Frontal cortex (tissue), 4 donors: ENCODE measurements at places on chromosomes 12 and 14.
A peak's percentile ranks its signal among the peaks of the same experiment; 100 is the strongest.

DNA sequence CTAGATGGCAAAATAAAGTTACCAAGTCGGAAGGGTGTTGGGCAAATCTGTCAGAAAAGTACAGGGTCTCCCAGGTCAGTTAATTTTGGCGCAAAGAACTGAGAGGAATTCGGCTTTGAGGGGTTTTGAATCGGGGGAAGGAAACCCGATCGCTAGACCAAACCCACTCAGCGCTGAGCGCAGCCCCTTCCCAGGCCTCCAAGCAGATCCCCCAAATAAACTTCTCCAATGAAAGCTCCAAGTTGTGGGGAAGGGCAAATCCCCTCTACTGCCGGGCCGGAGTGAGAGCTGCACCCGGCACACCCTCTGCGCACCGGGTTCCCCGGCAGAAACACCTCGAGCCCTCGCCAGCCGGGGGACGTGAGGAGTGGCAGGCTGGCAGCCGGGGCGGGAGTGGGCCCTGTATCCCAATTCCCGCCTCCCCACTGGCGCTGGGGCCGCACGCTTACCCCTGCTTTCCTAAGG, 441 bp downstream of the E2F7 start:
- no peak for DNase-seq

GRCh38 chr14:104700225-104700651, 10.8 kb downstream of the INF2 start:
- no peak for DNase-seq

GRCh38 chr12:106308611-106309010, 6.1 kb downstream of the TCP11L2 start:
- DNase-seq = no peak

GRCh38 chr14:83467811-83468210, 1934.2 kb upstream of the SEL1L start:
- no peak for DNase-seq

DNA sequence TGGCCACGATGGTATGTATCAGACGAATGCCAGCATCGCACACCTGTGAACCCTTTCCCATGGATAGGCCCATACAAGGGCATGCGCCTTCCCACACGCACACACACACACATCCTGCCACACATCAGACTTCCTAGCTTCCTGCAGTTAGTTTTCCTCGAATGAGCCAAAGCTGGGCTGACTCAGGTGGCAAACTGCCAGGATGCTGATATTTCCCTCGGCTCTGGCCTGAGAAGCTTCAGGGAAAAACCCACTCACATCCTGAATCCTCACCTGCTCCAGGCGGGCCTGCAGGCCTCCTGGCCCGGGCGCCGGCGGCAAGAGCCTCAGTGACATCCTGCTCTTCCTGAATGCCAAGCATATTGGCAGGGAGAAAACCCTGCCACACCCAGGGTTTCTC, 22.4 kb downstream of the CALM1 start:
- peak; percentile 57 for DNase-seq

DNA sequence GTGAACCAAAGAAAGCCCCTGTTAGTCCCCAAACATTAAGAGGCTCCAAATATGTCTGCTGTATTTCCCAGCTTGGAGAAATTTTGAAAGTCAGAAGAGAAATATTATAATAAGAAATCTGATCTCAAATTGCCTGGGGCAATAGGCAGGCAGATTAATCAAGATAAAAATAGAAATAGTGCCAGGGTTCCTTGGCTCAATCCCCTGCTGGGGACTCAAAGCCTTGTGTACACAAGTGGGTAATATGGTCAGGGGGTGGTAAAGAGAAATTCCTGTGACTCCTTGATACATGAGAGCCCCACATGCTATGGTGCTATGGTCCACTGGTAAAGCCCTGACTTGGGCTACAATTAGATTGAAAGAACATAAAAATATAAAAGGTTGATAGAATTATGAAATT, 41.3 kb upstream of the ARID2 start:
- no peak for DNase-seq

DNA sequence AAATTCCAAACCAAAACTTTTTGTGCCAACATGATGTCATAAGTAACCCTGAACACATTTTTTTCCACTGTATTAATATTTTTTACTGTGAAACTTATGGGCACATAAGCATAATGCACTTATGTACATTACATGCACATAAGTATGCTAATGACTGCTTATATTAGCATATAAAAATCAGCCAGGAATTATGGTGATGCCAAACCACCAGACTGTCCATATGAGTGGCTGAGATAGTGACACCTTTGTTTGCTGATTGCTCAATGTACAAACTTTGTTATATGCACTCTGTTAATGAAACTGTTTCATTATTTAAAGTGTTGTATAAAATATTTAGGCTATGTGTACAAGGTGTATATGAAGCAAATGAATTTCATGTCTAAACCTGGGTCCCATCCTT, 32.3 kb downstream of the USP44 start:
- DNase-seq = no peak

DNA sequence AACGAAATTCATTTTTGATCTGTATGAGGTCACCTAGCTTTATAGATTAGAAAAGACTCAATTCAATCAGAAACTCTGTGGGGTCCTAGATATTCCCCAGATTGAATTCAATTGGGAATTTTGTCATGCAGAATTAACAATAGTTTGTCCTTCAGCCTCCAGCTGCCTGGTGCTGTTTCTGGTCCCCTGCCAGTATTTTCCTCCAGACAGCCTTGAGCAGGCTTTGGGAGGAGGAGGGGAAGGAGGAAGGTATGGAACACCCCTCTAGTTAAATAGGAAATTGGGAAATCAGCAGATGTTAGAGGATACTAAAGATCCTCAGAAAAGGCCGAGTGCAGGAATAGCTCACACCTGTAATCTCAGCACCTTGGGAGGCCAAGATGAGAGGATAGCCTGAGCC, 10.6 kb downstream of the GRIP1 start:
- DNase-seq = no peak

- no peak for DNase-seq
Observed at GRCh38 chr12:50488801-50489200, 16.0 kb upstream of the DIP2B start.

DNA sequence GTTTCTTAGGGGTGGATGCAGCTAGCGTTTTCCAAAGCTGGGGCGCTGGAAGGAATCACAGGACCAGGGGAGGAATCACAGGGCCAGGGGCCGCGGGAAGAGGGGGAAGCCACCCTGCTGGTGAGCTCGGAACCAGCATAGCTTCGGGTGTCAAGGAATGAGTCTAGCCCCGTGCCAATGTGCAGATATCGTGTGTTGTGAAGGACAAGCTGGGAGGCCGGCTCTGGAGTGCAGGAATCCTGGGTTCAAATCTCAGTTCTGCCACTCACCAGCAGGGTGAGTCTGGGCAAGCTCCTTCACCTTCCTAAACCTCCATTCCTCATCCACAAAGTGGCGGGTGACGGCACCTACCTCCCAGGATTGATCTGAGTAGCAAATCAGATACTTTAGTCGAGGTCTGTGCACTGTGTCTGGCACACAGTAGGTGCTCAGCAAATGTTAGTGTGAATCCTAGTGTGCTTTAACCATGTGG, 53.6 kb upstream of the RIN3 start:
- no peak for DNase-seq

- no peak for DNase-seq
Observed at GRCh38 chr14:34472706-34473279, 10.8 kb upstream of the SPTSSA start.

GRCh38 chr12:71108355-71108754, 49.4 kb downstream of the TSPAN8 start:
- no peak for DNase-seq

DNA sequence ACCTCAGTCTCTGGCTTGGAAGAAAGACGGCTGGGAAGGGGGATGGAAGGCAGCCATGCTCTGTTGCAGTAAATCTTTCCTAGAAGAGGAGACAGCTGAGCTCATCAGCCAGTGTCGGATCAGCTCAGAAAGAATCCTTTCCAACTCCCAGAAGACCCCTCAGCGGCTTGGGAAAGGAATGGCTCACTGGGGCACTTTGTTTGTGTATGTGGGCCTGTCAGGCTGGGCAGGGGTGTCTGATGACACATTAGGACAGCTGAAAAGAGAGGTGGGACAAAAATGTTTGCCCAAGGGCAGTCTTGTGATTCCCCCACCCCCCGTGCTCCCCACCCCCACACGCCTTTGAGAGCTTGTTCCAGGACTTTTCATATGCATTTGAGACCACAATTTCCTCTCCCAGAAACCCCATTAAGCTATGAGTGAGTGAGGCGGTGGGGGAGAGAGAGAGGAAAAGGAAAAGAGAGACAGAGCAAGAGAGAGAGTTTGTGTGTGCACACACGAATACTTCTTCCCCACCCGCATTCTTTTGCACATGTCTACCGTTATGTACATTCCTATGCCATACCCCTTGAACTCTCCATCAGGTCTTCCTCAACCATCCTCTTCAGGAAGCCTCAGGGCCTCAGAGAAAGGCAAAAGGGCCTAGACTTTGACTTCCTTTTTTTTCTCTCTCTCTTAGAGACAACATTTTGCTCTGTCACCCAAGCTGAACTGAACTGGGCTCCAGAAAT, 198.9 kb downstream of the ZFP36L1 start:
- no peak for DNase-seq

- no peak for DNase-seq
Observed at GRCh38 chr12:92551853-92552397, 150.9 kb upstream of the PLEKHG7 start.
